Stimulated activated memory B cell treated with anti-CD40 and anti-IgM and Interleukin-4, amounts not matched to agents 10 μg/mL and 1 μg/mL and 100 μg/mL, for 72 hours (primary cell): ENCODE measurements at places on chromosomes 12 and 14.

DNA sequence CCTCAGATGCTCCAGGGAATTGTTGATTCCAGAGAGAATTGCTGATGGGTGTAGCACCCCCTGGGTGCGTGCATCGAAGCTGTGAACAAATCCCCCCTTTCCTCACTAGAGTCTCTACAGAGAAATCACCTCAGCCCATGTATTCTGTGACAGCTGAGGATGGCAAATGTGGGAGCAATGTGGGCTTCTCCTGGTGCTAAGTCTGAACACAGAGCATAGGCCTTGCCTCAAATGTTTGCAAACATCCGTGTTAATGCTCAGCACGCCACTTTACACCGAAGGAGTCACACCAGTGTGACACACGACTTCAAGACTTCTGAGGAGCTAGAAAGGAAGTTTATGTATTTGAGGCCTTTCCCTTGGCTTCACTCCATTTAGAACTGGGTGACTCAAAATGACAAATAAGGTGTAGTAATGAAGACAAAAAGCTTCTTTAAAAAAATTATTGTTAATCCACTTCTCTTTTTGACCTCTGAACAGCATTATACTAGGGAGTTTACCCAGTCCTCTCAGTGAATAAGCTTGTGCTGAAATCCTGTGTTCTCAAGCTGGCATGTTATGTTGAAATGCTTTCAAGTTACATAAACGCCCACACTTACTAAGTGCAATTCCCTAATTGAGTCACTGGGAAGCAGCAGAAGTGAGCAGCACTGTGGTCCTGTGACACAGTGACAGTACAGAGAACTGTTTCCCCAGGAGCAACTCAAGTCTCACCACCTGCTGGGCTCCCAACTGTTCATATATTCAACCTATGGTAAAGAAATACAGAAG lies 92.9 kb downstream of the FAR2 start:
- ATAC-seq = peak; percentile 66

- no peak for ATAC-seq
These were observed 60.4 kb downstream of the ANAPC7 start for GRCh38 chr12:110343114-110343513.

DNA sequence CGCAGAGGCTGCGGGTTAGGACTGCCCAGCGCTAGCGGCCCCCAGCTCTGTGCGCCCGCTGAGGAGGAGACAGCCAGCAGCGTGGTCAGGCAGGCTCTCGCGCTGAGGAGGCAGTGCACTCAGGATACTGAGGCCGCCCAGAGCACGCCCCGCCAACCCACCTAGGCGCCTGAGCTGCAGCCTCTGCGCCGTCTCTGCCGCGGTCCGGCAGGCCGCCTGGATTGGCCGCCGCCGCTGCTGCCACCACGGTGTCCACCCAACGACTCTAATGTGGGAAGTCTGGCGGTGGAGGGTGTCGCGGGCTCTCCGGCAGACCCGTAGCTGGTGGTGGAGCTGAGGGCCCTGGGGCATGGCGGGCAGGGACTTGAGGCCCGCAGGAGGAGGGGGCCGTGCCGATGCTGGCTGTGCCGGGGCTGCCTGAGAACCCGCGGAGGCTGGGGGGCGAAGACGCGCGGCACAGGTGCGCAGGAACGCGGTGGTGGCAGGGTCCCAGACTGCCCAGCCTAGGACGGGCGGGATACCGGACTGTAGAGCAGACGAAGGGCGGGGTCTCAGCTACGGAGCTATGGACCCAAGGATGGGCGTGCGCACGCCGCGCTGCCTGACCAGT lies 69.9 kb downstream of the ASCL4 start:
- ATAC-seq = peak; percentile 6

GRCh38 chr14:93895023-93895604 lies 32.0 kb upstream of the FAM181A start:
- no peak for ATAC-seq

GRCh38 chr14:33567731-33568130 lies 383.1 kb downstream of the EGLN3 start:
- no peak for ATAC-seq

- no peak for ATAC-seq
These were observed 16.7 kb downstream of the CHGA start for GRCh38 chr14:92939699-92940098.

- no peak for ATAC-seq
These were observed 43.5 kb downstream of the TMX1 start for GRCh38 chr14:51283402-51284085.

DNA sequence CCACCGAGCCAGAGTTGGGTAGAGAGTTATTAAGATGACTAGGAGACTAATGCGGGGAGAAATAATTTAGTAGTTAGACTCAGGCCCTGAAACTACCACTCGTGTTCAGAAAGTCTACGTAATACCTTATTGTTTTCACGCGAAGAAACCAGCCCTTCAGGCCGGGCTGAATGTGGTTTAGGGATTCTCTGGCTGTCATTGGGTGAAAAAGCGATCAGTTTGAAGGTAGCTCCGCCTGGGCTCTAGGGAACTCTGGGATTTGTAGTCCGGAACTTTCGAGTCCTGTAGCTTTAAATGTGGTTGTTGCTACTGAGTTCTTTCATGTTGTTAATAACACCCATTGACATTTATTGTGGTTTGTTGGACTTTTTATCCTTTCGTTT lies 549 bp upstream of the WDR89 start:
- peak; percentile 86 for ATAC-seq

GRCh38 chr12:130993759-130994670 lies 40.3 kb downstream of the ADGRD1 start:
- ATAC-seq = no peak

GRCh38 chr14:105455766-105456660 lies 18.6 kb upstream of the CRIP2 start:
- ATAC-seq = no peak

- ATAC-seq = no peak
These were observed 33.2 kb upstream of the PPP1R13B start for GRCh38 chr14:103880348-103881267.

DNA sequence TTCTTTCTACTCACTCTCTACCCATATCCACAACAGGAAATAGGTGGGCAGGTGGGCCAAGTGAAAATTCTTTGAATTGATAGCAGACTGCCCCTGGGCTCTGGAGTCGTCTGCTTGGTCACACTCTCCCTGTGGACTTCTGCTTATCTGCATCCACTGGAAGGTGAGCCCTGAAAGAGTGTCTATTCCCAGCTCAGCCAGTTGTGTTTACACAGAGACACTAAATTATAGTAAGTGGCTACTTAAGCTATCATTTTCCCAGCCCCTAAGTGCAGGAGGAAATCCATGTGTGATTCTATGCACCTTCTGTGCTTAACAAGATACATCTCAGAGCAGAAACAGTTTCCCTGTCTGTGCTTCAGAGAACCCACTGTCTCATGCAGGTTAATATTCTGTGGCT lies 338.4 kb downstream of the FUT8 start:
- peak; percentile 12 for ATAC-seq

DNA sequence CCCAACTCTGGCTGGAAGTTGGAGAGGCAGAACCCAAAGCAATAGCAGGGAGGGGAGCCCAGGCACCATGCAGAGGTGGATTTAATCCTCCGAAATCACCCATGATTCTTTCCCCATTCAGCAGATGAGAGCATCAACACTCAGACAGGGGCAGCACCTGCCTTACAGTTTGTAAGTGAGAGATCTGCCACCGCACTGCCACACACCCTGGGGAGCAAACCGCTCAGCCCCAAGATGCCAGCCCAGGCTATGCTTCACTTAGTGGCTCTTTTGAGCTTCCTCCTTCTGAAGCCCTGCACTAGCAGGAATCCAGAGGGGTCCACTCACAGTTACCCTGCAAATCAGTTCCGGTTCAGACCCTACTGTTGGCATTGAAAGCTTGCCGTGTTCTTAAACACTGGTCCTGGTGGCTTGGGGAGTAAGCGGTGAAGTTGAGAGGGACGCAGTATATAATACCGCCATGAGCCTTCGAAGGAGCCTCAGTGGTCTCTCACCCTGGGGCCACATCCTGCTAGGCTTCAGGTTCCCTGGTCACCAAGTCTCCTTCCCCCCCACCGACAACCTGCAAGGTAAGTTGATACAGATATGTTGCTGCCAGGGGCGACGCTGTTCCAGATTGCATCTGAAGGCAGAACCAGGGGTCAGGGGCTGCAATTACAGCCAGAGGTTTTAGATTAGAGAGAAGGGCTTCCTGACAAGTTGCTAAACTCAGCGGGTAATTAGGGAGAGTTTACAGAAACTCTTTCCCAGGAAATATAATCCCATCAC lies 72.0 kb upstream of the CCND2 start:
- peak; percentile 82 for ATAC-seq

DNA sequence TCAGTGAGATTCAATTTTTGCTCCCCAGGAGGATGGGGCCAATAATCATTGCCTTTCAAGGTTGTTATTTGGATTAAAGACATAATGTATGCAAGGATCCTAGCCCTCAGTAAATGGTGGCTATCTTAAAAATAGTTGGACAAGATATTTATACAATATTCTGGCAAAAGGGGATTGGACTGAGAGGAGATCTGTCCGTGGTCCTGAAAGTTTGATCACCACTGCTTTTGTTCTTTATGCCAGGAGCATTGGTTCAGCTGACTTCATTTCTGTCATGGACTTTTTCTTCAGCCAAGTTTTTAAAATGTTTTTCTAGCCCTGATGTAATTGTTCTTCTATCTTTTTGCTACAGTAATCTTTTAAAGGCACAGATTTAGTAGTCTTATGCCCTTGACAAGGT lies 70.2 kb upstream of the TCL1A start:
- no peak for ATAC-seq

DNA sequence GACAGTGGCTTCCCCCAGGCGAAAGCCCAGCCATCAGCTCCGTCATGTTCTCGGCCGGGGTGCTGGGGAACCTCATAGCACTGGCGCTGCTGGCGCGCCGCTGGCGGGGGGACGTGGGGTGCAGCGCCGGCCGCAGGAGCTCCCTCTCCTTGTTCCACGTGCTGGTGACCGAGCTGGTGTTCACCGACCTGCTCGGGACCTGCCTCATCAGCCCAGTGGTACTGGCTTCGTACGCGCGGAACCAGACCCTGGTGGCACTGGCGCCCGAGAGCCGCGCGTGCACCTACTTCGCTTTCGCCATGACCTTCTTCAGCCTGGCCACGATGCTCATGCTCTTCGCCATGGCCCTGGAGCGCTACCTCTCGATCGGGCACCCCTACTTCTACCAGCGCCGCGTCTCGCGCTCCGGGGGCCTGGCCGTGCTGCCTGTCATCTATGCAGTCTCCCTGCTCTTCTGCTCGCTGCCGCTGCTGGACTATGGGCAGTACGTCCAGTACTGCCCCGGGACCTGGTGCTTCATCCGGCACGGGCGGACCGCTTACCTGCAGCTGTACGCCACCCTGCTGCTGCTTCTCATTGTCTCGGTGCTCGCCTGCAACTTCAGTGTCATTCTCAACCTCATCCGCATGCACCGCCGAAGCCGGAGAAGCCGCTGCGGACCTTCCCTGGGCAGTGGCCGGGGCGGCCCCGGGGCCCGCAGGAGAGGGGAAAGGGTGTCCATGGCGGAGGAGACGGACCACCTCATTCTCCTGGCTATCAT lies 663 bp downstream of the PTGER2 start:
- ATAC-seq = peak; percentile 58

GRCh38 chr12:19021646-19022045 lies 107.9 kb upstream of the PLEKHA5 start:
- no peak for ATAC-seq

GRCh38 chr14:35331605-35332516 lies 39.7 kb downstream of the PSMA6 start:
- ATAC-seq = peak; percentile 71

- no peak for ATAC-seq
These were observed 80.4 kb upstream of the EEA1 start for GRCh38 chr12:93009533-93009932.

DNA sequence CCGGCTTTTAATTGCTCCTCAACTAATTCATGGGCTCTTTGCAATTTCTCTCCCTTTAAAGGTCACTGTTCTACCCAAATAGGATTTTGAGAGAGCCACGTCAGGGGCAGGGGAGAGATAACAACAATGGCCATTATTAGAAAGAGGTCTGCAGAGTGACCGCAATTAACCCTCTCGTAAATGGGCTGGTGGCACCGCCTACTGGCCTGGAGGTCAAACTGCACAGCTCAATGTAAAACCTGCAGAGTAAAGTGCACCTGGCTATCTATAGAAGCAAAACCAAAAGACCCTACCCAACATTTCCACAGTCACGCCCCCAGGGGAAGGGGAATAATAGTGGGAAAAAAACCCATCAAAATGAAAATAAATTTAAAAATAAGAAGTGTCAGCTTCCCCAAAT lies 21.6 kb upstream of the CLEC4E start:
- ATAC-seq = no peak

DNA sequence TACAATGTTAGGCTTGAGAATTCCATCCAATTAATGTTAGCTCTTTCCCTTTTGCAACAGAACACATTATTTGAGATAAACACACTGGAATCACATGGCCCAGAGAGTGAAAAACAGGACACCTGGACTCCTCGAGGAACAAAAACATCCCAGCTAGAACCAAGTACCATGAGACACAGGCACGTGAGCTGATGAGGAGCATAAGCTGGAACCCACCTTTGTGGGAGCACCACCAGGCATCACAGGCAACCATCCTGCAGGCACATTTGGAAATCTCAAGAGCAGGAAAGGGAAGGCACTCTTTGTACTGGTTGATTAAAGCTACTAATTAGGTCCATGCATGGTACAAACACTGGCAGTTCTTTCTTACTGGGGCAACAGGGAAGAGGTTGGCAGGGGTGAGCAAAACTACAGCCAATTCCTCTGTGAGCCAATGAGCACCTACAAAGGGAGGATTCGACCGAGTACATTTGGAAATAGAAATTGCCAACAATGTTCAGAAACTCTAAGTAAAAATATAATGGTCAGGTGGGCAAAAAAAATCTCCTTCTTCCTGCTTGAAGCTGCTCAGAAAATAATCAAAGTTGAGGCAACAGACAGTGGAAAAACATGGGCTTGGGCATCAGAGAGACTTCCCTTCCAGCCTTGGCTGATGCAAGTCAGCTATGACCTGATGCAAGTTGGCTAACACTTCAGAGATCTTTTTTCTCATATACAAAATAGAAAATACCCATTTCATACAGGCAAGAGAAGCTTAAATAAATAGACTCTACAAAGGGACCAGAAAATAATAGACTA lies 216.7 kb downstream of the NUAK1 start:
- no peak for ATAC-seq

DNA sequence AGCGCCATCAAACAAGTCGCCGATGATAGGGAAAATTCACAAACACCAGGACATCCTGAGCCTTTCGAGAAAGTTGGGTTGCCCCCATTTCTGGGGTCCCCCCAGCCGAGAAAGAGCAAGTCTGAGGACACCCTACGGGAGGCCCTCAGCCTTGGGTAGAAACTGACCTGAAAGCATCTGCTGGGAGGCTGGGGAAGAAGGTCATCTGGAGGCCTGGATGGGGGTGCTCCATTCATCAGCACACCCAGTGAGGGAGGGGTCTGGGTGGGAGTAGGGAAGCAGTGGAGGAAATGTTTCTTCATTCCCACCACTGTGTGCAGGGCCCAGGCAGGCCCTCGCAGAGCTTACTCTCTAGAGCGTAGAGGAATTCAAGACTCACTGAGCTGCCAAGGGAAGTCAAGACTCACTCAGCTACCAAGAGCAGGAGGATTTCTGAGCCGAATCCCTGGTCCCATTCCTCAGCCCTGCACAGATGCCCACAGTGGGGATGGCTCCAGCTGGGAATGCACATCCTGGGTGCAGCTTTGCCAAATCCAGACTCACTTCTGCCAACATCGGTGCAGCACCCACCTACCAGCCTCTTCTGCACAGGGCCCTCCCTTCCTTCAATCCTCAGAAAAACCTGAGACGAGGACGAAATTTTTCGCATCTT lies 38.1 kb downstream of the DIO3 start:
- ATAC-seq = no peak
